ENCODE measurements at places on chromosomes 11 and 22.

DNA sequence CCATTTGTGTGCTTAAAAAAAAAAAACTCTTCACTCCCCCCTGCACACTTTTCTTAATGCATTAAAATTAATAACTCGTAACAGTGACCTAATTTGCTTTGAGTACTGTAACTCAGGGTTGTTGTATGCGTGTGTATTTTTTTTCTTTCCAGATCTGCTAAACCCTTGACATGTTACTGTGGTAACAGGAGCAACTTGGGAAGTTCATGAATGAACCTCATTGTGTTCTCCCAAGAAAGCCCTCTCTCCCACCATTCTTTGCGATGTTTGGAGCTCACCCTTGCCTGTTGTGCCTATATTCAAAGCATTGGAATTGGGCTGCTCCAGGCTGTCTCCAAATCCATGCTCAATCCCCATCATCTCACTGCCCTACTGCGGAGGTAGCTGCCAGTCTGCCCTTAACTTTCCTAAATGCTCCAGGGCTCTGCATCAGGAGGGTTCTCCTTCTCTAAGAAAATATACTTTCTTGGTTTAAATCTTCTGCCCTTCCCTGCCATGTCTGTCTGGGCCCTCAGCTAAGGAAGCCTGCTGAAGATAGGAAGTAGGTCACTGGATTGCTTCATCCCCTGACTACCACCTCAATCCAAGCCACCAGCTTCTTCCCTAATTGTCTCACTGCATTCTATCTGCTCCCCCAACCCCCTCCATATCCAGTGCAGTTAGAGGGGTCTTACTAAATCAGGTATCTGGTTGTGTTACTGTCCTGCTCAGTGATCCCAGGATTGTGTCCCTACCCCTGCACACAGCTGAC is 70.3 kb downstream of the KIRREL3 start:
- DNase-seq = no peak

DNA sequence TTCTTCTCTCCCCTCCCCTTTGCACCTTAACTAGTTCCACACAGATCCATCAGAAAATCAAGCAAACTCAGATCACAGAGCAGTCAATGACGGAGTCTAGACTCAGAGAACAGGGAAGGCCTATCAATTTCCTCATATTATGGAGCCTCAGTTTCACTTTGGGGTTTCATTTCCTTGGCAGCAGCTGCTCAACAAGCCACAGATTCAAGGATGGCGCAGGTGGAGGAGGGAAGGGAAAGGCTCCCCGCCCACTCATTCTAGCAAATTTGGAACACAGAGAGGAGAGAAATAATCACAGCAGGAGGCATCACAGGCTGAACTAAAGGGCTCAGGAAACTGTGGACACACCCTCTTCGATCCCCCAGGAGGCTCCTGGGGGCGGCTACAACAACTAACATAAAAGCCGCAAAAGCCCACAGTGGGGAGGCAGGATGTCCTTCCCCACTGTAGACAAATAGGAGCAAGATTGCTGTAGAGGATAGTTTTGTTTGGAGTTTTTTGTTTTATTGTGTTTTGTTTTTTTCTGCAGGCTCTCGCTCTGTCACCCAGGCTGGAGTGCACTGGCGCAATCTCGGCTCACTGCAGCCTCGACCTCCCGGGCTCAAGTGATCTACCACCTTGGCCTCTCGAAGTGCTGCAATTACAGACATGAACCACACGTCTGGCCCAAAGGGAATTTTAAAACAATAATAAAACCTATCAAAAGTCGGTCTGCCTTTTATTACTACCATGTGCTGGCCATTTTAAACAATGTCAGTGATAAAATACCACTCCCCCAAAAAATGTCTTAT is 3.4 kb downstream of the PLAAT3 start:
- DNase-seq = no peak

- DNase-seq = no peak
Observed at GRCh38 chr22:24599514-24599913, 3.5 kb upstream of the GGT1 start.

GRCh38 chr11:465896-466530 is 15.9 kb downstream of the PTDSS2 start:
- no peak for DNase-seq

DNA sequence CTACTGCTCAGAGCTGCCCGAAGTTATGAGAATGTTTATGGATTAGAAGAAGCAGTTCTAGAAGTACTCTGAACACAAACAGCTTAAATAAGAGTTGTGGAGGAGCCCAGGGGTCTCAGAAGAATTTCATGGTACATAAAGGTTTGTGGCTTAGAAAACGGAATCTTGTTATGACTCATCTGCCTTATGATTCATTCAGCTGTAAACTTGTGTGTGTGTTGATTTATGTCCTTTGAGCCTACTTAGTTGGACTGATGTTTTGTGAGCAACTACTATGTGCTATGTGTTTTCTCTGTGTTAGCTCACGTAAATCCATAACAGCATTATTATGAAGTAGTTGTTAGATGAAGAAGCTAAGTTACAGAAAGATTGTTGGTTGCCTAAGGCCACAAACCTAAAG is 203.7 kb downstream of the PGR start:
- DNase-seq = no peak

Measured in ecto neural progenitor cell (in vitro differentiated cells).